ENCODE measurements at places on chromosomes 11 and 22.

DNA sequence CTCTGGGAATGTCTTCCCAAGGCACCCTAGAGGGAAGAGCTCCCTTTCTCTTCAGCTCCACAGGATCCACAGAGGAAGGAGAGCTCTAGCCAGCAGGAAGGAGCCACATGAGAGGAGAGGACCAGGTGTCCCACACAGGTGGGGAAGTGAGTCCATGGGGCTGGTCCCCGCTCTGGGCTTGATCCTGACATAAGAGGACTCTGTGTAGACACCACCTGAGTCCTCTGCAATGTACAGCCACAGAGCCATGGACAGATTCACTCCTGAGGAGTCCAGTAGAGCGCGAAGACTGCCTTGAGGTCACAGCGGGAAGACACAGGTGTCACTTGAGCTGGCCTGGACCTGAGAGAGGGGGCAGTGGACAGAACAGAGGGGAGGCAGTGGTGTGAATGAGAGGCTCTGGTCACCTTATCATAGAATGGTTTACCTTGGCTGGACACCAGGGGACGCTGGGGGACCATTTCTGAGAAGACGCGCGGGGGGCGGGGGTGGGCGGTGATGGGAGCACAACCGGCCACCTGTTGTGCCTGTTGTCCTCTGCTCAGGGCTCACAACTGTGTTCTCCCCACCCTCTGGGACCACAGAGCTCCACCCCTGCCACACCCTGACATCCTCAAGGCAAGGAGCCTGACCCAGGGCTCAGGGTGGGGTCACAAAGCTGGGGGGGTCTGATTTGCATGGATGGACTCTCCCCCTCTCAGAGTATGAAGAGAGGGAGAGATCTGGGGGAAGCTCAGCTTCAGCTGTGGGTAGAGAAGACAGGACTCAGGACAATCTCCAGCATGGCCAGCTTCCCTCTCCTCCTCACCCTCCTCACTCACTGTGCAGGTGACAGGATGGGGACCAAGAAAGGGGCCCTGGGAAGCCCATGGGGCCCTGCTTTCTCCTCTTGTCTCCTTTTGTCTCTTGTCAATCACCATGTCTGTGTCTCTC lies 128.2 kb downstream of the ZNF280B start:
- no peak for DNase-seq

DNA sequence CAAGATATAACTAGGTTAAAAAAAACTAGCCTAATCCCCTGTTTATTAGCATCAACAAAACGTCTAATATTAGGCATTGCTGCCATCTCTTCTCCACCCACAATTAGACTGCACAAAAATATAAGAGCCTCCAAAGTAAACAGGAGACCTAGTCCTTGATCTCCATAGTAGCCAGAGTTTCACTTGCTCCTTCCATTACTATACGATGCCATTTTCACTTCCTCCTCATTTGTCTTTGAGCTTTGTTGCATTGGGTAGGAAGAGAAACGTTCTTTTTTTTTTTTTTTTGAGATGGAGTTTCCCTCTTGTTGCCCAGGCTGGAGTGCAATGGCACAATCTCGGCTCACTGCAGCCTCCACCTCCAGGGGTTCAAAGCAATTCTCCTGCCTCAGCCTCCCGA lies 42.3 kb upstream of the RDX start:
- DNase-seq = no peak

- DNase-seq = peak; percentile 47
Measured at GRCh38 chr11:450809-451451, 851 bp downstream of the PTDSS2 start.

GRCh38 chr11:77506857-77507256 lies 33.0 kb upstream of the PAK1 start:
- no peak for DNase-seq

GRCh38 chr22:50505776-50506610 lies 1.5 kb downstream of the LMF2 start:
- no peak for DNase-seq

GRCh38 chr11:44622190-44622650 lies 56.8 kb downstream of the CD82 start:
- DNase-seq = no peak

- DNase-seq = no peak
Measured at GRCh38 chr11:1576825-1577224, 4.8 kb upstream of the DUSP8 start.

DNA sequence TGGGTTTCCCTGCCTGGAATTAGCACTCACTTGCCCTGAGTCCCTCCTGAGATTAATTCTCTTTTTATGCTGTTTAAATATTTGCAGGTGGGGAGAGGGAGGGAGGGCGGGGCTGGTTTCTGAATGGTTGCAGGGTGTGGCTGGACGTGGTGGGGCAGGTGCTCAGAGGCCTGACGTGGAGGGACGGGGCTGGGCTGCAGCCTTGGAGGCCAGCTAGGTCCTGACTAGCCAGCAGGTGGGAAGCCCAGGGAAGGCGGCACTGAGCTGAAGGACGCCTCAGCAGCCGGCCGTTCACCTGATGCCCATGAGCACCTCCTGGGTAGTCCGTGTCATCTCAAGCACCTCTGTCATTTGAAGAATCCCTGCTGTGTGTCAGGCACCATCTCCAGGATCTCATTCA lies 21.3 kb downstream of the SGSM1 start:
- no peak for DNase-seq

DNA sequence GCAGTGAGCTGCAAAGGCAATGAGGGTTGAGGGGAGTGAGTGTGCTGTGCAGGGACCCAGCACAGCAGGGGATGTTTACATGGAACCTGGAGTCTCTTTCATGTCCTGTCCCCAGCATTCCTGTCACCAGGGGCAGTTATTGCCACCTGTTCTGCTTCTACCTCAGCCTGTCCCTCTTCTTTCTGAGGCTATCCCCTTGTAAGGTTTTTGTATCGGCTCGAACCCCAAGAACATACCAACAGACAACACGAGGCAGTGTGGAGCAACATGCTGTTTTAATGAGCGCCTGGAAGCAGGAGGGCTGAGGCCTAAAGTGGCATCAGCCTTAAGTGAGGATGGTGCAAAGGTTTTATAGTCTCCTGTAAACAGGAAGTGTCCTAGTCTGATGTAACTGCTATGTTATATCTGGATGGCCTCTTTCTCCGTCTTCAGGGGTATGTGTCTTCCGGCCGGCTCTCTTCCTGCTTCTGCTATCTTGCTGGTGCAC lies 3.9 kb downstream of the SCGB2A2 start:
- DNase-seq = no peak

DNA sequence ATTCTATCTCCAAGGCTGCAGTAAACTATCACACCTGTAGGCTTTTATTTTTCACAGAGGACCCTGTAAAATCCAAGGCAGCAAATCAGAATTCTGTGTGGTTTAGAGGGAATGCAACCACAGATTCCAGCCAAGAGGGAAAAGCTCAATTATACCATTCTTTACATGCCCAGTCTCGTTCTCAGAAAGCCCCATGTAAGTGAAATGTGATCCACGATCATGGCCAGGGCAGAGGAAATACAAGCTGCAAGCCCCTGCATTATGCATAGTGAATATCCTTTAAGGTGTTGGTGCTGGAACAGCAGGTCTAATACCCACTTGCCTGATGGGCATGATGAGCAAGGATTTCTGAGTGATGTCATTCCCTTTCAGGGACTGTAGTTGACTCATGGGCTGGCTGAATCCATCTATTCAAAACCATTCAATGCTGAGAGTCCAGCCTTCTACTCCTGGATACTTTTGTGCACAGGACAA lies 198.7 kb upstream of the MTMR2 start:
- no peak for DNase-seq

DNA sequence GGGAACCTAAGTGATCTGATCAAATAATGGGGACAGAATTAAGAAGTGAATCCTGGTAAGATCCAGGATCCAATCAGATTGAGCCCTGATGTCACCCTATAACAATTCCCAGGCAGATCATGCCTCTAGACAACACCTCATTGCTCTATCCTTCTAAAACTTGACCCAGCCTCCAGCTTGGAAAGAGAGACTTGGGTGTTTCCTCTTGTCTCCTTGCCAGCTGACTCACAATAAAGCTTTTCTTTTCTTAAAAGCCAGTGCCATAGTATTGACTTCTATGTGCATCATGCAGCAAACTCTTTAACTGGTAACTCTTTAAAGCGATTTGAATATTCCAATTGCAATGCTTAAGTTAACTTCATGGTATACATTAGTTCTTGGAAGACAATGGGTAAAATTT lies 109.6 kb upstream of the CHORDC1 start:
- no peak for DNase-seq

DNA sequence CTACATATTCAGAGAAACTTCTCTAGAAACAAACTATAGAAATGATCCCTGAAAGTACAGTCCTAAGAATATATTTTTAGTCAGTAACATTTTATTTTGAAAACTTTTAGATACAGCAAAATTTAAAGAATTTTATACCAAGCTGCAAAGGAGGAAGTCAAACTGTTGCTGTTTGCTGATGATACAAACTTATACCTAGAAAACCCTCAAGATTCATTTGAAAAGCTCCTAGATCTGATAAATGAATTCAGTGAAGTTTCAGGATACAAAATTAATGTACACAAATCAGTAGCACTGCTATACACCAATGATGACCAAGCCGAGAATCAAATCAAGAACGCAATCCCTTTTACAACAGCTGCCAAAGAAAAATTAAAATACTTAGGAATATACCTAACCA lies 10.1 kb downstream of the ZBTB44 start:
- no peak for DNase-seq

GRCh38 chr22:37664249-37665101 lies 6.0 kb downstream of the PDXP start:
- DNase-seq = no peak

DNA sequence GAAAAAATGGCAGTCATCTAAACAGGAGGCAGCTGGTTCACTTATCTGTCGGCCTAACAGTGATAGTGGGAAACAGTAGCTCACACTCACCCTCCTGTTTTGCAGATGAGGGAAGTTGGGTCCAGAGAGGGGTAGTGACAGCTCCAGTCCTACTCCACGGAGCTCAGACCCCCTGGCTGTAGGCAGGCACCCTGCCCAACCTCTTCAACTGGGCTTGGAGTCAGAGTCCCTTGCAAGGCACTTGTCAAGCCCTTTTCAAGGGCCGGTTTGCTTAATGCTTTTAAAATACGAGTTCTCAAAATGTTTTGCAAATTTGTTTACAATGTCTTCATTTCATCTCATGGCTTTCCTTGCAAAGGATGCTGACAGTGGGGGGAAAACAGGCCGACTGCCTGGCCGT lies 75.1 kb downstream of the BMAL1 start:
- DNase-seq = no peak

GRCh38 chr22:39367035-39367434 lies 17.2 kb downstream of the SYNGR1 start:
- no peak for DNase-seq

GRCh38 chr11:28860893-28861292 lies 752.7 kb downstream of the METTL15 start:
- DNase-seq = no peak

DNA sequence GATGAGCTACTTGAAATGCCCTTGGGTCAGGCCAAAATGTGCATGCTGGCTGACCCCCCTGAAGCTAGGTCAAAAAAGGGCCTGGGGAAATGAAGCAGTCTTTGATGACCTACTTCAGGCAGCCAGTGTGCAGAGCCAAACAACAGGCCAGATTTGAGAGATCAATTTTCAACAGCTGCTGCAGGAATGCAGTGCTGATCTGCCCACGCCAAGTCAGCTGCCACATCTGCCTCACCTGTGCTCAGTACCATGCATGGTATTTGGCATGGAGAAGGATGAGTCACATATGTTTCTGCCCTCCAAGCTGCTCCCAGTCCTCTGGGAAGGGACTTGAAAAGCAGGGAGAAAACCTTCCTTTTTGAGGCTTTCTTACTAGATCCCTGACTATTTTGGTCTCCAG lies 35.8 kb downstream of the MTNR1B start:
- DNase-seq = no peak

All from stimulated activated CD4-positive, alpha-beta T cell treated with anti-CD3 and anti-CD28 coated beads, TNF-alpha, amount 100 ng/mL, for 48 hours (primary cell).